ENCODE measurements at places on chromosomes 4 and X.
A peak's percentile ranks its signal among the peaks of the same experiment; 100 is the strongest.

- no peak for DNase-seq
Measured at GRCh38 chr4:165343353-165344191, 16.1 kb downstream of the MSMO1 start.

- peak; percentile 40 for DNase-seq
Measured at GRCh38 chr4:24794916-24795665, at the start of gene SOD3. SOD3 (plus strand) TSS chr4:24795573; CDS start chr4:24799522, 3,949 bp downstream.

DNA sequence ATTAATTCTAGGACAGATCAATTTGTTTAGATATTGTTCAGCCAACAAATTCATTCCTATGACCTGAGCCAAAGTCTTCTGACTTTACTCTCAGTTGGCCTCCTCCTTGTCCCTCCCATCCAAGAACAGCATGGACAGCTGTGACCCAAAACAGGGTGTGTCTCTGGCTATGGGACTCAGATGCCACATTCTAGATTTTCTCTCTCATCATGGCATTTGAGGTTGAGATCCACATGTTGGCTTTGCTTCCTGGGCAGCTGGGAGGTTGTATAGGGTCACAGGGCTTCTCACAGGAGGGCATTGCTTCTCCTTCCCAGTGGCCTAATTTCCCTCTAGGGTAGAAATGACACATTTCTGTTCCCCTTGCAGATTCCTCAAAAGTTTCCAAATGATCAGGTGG lies 22.6 kb upstream of the EGF start:
- DNase-seq: no peak

- no peak for DNase-seq
Measured at GRCh38 chrX:10282490-10282889, 125.7 kb downstream of the CLCN4 start.
